Psoas muscle (tissue), 8 donors: ENCODE measurements at places on chromosomes 6 and 20. TPM values are rescaled to one million over a fixed set of nuclear protein-coding genes. Genes with fewer than 3 reads are reported as not detected.

DNA sequence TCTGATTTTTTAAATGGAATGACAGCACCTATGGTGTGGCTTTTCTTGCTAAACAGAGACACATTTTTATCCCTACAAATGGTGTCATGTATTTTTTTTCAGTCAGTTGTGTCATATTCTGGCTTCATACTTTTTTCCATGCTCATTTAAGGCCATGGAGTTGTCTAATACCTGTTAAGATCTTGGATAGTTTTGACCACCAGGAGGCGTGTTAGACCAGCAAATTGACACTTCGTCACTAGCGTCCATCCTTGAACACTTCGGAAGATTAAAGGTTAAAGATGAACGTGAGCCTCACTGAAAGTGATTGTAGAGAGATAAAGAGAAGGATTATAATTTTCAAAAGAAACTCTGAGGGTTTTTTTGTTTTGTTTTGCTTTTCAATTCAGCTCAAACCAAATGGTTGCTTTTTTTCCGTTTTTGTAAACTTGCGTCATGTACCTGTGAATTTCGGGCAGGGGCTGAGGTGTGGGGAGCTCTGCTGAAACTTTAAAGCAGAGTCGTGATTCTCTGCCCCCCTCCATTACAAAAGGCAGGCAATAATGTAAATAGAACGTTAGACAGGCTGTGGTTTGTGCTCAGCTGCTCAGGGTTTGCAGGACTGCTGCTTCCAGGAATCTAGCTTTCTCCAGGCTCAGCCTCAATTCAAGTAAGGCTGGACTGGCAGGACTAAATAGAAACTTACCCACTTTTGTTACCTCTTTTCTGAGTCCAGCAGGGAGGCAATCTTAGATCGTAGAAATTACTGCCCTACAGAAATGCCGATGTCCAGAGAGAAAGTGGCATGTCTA, 245.1 kb downstream of the FOXA2 start:
- no peaks in the 10 kb centered on the region for H3K27me3 ChIP-seq
- no peaks in the 10 kb centered on the region for H3K36me3 ChIP-seq
- DNase-seq = no peak
- no peaks in the 10 kb centered on the region for H3K4me1 ChIP-seq
- H3K4me3 ChIP-seq = no peak overlapping the region

- H3K4me1 ChIP-seq = no peaks in the 10 kb centered on the region
- H3K36me3 ChIP-seq = no peaks in the 10 kb centered on the region
- no peak overlapping the region for H3K4me3 ChIP-seq
- no peaks in the 10 kb centered on the region for H3K27me3 ChIP-seq
These were observed 31.3 kb upstream of the ZSCAN23 start for GRCh38 chr6:28474441-28475219.

DNA sequence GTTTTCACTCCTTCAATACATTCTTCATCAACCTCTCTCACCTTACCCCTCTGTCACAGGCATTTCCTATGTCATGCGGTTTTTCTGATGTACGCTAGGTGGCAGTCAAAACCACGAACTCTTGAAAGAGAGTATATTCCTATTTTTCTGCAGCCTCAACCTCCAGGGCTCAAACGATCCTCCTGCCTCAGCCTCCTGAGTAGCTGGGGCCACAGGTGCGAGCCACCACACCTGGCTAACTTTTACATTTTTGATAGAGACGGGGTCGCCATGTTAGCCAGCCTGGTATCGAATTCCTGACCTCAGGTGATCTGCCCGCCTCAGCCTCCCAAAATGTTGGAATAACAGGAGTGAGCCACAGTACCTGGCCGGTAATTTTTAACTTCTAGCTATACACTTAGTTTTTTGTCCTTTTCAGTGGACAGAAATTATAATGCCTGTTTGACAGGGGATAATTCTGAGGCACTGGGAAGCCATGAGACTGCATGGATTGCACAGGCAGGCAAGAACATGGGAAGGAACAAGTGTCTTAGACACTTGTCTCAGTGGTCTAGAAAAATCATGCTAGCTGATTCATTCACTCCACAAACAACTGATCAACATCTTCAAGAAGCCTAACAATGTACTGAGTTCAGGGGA, 22.5 kb upstream of the HFE start:
- H3K27me3 ChIP-seq = no peaks in the 10 kb centered on the region
- no peak overlapping the region for H3K4me3 ChIP-seq
- no peaks in the 10 kb centered on the region for H3K36me3 ChIP-seq

- no peak overlapping the region for H3K4me3 ChIP-seq
These were observed 57.3 kb downstream of the FAM83B start for GRCh38 chr6:54903884-54904283.

DNA sequence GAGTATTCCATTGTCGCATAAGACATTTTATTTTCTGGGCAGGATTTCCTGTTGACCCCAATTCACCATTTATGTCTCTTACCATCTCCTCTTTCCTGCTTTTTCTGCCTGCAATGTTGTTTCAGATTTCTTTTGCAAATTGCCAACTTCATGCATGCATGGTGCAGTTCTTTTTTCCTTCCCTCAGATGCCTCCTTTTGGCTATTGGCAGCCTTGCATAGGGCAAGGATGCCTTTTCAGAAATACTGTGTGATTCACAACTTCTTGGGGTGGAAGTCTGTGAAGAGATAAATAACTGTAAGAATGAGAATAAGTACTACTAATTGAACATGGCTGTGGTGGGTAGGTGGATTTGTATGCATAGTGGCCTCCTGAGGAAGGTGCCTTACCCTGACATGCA, 116.7 kb downstream of the SOX4 start:
- no peak for DNase-seq
- H3K36me3 ChIP-seq = no peaks in the 10 kb centered on the region
- no peaks in the 10 kb centered on the region for H3K27me3 ChIP-seq

DNA sequence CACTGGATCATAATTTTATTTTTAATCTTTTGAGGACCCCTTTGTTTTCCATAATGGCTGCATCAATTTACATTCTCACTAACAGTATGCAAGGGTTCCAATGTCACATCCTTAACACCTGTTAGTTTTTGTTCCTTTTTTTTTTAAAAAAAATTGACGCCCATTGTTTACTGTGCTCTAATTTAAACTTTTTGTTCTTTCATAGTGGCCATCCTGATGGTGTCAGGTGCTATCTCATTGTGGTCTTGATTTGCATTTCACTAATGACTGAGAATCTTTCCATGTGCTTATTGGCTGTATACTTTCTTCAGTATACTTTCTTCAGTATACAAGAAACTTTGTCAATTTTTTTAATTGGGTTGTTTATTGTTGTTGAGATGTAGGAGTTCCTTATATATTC, 347.0 kb downstream of the RNGTT start:
- no peak overlapping the region for H3K4me3 ChIP-seq
- H3K27me3 ChIP-seq = no peaks in the 10 kb centered on the region
- H3K4me1 ChIP-seq = no peaks in the 10 kb centered on the region
- no peak overlapping the region for H3K27ac ChIP-seq

Gene LZTS3
- 5.8 TPM for total RNA-seq

Gene PBOV1
- total RNA-seq = not detected
